MM.1S (cell line): ENCODE measurements at places on chromosomes 6 and 20.
A peak's percentile ranks its signal among the peaks of the same experiment; 100 is the strongest.

GRCh38 chr6:33015798-33016197, 6.4 kb upstream of the HLA-DOA start:
- DNase-seq, result no peak

DNA sequence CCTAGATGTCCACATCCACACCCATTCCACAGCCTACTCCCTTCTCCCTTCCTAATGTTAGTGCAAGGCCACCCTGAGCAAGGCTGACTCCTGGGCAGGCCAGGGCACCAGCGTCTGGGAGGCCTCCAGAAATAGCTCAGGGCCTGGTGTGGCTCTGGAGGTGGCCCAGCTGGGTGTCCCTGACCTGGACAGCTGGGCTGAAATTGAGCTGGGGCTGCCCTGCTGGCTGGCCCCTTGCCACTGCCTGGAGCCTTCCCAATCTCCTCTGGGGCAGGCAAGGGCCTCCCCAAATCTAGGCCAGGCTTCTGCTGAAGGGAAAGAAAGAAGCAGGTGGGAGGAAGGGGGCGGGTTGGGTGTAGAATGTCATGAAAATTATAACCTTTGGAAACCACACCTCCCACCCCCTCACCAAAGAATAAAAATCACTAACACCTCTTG, 2.1 kb downstream of the FAM110A start:
- DNase-seq, result no peak

DNA sequence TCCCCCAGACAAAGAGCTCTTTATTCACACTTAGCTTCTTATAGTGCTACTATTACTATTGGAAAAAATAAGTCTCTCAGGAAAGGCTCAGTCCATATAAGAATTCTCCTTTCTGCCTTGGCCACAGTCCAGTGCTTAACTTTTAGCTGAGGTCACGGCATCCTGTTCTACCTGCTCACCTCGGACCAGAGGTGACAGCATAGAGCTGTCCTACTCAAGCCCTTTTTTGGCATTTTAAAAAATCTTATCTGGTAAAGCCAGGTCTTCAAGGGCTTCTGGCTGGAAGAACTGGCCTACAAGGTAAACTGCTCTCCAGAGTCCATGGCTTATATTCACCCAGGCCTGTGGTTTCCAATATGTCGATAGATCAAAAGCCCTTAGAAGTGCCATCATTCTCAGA, 109.7 kb downstream of the RCAN2 start:
- DNase-seq, result no peak

DNA sequence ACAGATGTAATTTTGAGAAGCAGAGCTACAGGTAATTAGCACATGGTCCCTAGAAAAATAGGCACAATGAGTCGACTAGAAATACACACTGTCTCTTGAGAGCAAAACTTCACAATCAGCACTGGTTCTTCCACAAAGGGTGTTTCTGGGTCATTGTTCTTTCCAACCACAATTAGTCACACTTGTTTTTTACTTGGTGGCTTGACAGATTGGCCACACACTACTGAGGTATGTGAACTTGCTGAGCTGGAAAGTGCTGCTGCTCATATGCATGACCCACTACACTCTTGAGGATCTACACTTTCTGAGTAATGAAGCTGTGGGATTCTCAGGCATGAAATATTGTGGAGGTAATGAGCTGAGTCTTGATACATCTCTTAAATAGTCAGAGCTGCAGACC, 347.7 kb downstream of the BCKDHB start:
- peak; percentile 11 for DNase-seq

DNA sequence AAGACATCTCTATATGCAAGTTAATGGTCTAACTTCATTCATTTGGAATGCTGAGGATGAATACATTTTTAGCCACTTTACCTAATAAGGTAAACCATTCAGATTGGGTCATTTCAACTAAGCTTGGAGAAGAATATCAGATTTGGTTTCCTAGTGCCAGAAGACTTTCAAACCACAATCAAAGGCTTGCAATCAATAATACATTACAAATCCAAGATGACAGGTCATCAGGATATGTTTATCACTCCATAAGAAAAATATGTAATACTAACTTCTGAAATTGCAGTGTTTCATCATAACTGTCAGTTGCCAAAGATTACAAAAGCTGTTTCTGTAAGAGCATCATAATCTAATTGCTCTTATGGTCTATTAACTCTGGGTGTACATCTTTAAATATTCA, 654.0 kb downstream of the COL12A1 start:
- no peak for DNase-seq

GRCh38 chr20:39752262-39752876, 790.2 kb downstream of the DHX35 start:
- no peak for DNase-seq
